ENCODE measurements at places on chromosomes 1 and 21. TPM values are rescaled to one million over a fixed set of nuclear protein-coding genes. Genes with fewer than 3 reads are reported as not detected.

GRCh38 chr1:184118046-184118445 is 66.5 kb downstream of the TSEN15 start:
- no peak for DNase-seq

GRCh38 chr1:20723159-20723536 is 5.3 kb upstream of the KIF17 start:
- DNase-seq, result no peak

DNA sequence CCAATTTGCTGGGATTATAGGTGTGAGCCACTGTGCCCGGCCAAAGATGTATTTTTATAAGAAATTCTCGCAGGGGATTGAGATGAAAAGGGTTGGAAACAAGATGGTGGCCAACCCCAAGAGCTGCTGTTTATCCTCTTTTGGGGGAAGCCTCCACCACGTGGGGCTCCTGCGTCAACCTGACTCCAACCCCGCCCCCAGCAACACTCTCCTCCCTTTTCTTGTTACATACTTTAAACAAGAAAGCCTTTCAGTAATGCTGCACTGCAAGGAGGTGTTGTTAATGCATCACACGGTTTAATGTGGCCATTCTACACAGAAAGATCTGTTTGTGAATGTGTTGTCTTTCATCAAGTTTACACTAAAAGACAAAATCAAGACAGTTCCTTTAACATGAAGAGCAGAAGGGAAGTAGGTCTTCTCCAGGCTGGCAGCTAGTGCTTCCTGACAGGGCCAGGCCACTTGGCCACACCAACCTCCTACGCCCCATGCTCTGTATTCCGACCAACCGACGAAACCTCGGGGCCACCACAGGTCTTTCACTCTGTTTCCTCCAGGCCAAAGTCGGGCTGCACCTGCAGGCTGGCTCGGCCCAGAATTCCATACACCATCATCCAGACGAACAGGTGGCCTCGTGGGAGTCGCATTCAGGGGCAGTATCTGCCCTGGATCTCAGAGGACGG is 25.9 kb downstream of the C2CD2 start:
- DNase-seq, result no peak

- DNase-seq, result no peak
Measured at GRCh38 chr1:111172463-111172862, 28.0 kb downstream of the DENND2D start.

GRCh38 chr1:44817771-44818495 is 9.6 kb downstream of the BTBD19 start:
- no peak for DNase-seq

DNA sequence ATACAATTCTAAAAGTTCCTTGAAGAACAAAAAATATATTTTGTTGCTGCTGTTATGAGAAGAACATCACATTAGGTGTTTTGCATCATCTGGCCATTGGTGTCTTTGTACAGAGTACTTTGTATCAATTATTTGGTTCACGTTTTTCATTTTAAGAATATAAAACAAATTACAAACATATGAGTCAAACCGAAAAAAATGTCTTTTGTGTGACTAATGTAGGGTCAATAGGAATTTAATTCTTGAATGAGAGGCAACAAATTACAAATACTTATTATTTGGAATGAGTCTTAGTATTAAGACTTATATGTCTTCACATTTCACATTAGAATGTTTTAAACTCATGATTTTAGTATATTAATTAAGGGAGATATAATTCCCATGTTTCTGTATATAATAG is 54.8 kb downstream of the NR5A2 start:
- DNase-seq, result no peak

DNA sequence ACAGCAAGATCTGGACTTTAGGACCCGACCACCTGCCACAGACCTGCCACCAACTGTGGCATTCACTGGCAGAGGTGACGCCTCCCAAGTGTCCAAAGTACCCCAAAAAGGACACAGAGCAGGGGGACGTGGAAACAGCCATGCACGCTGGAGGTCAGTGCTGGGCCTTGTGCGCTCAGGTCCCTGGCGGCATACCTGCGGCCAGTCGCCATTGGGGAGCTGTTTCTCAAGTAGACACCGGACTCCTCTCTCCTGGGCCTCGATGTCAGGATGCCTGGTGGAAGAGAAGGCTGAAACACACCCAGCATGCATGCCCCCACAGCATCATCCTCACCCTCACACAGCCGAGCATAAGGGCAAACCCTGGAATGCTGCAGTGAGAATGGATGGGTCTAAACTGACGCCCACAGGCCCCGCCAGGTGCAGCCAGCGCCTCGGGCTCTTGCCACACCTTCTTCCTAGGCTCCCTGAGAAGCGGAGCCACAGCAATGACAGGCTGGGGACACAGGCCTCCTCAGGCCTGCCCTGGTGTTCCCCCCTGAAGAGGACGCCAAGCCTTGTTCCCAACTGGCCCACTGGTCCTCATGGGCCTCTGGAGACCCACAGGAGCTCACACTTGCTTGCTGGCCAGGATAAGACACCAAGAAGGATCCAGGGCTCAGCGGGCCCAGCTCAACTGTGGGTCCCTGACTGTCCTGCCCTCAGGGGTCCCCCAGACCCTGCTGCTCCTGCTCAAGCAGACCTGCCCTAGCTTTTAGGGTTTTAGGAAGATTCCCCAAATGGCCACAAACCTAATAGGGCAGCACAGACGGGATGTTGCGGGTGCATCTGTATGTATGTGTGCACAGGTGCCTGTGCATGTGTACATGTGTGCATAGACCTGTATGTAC is 7.7 kb upstream of the SPATC1L start:
- peak; percentile 15 for DNase-seq

The CHIA gene
- 3.9 TPM for total RNA-seq
